Stimulated activated CD8-positive, alpha-beta memory T cell treated with anti-CD3 and anti-CD28 coated beads, Interleukin-7, amount 100 ng/mL, for 4 hours (primary cell): ENCODE measurements at places on chromosomes 7 and 10.

- DNase-seq, result no peak
Measured at GRCh38 chr10:129344731-129345355, 122.2 kb upstream of the MGMT start.

DNA sequence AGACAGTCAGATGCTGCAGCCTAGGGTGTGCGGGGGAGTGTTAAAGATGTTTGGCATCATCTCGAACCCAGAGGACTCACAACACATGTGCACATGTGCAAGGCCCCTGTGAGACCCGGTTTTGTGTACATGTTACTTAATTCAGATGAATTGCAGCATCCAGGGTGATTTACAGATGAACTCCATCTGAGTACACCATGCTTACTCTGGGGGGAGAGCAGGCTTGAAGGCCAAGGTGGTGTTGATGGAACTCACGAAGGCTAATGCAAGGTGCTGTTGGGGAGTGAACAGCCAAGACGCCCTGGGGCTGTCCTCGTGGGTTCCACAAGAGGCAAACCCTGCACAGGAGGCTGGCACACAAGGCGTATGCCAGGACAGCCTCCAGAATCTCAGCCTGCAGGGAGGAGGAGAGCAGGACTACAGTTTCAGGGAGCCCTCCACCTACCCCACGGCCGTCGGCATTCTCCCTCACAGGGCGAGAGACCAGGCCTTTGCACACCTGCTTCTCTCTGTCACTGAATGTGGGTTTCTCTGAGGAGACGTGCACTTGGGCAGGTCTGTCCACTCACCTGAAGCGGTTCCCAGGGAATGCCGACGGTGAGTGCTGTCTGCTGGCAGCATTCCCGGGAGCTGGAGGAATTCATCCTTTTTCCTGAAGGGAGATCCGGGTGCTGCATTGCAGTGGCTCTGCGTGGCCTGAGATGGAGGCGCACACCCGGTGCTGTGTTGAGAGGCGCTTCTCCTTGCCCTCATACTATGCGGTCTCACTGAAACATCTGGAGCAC, 178.5 kb upstream of the RNF32 start:
- no peak for DNase-seq

DNA sequence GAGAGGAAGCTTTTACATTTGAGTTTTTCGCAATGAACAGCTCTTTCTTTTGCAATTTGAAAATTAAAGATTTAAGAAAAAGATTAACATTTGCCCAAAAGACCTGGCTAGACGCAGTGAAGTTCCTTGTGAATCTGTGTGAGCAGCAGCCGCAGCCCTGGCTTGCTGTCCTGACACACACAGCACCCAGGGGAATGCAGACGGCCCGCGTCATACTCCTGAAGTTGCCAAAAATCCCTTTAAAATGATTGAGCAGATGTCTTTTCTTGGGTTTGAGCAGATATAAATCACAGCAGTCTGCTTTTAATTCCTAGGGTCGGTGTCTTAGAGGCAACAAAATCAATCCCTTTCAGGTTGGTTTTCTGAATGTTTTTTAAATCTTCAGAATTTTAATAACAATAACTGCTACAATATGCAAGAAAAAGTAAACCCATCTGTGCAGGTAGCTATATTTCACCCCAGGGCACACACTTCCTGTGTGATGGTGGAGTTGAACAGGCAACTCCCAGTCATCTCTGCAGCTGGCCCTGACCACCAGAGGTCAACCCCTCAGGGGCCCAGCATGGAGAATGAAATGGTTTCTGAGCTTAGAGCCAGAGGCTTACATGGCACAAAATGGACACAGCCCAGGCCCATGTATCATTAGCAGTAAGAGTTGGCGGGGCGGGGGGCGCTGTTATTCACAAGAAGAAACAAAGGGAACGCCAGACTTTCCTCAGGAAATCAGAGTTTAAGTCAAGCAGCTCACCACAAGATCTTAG, 32.2 kb upstream of the TRIL start:
- DNase-seq, result no peak

DNA sequence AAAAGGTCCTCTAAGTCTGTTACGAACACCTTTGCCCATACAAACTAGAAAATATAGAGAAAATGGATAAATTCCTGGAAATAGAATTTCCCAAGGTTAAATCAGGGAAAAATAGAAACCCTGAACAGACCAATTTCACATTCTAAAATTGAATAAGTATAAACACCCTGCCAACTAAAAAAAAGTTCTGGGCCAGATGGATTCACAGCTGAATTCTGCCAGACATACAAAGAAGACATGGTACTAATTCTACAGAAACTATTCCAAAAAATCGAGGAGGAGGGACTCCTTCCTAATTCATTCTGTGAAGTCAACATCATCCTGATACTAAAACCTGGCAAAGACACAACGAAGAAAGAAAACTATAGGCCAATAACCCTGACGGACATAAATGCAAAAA, 400.4 kb upstream of the SEMA3A start:
- DNase-seq, result no peak

DNA sequence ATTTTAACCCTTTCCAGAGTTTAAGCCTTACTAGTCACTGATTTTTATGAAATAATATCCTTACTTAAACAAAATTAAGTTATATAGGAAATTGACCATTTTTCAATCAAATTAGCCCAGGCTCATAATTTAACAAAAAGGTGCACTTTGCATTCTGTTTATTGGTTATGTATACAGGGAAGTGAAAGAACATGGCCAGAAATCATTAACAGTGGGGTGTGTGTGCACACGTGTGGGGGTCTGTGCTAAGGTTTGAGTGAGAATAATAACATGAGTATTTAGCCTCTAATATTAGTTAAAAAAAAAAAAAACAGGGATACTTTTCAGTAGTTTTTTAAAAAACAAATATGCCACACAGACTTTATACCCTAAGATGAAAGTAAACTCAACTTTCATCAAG, 510.5 kb upstream of the PFKP start:
- no peak for DNase-seq

DNA sequence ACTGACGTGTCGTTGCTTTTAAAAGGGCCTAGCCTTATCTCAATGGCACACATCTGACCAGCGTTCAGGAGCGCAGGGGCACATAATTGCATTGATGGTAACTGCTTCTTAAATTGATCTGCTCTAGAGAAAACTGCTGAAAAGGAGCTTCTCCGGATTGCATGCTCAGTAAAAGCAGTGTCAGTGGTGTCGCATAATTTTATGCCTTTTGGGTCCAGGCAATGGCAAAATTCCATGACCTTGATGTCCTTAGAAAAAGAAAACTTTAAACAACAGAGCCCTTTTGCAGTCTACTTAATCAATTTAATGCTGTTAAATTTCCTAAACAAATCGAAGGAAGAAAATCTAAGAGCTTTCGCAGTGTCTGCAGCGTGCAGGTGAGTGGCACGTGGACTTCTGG, 75.7 kb downstream of the PTPRE start:
- no peak for DNase-seq

- DNase-seq, result no peak
Measured at GRCh38 chr10:122894261-122894944, 15.0 kb upstream of the FAM24B start.

DNA sequence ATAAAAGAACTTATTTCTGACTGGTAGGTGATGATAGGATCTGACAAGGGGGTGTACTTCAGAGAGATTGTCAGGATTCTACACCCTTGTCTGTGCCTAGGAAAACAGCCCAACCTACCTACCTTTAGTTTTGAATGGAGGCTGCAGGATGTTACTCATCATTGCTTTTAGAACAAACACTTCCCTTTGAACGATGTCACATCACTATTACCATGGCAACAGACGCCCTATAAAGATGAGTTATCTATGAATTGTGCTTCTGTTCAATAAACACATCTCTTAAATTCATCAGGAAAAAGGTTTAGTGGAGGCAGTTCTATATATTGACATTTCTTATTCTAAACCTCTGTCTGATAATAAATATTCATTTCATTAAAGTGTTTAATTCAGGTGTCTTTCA, 362.4 kb downstream of the CNTNAP2 start:
- DNase-seq, result no peak

DNA sequence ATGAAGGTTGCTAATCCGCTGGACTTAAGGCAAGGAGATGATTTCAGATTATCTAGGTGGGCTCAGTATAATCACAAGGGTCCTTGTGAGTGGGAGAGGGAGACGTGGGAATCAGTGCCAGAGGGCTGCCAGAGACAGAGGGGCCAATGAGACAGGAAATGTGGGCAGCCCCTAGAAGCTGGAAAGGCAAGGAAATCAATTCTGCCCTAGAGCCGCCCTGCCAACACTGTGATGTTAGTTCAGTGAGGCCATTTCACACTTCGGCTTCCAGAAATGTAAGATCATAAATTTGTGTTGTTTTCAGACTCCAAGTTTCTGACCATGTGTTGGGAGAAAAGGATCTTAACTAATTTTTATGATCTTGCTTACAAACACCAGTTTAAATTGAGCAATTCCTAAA, 3.6 kb upstream of the GPNMB start:
- no peak for DNase-seq

- DNase-seq, result no peak
Measured at GRCh38 chr7:127177156-127177555, 75.6 kb downstream of the GRM8 start.

DNA sequence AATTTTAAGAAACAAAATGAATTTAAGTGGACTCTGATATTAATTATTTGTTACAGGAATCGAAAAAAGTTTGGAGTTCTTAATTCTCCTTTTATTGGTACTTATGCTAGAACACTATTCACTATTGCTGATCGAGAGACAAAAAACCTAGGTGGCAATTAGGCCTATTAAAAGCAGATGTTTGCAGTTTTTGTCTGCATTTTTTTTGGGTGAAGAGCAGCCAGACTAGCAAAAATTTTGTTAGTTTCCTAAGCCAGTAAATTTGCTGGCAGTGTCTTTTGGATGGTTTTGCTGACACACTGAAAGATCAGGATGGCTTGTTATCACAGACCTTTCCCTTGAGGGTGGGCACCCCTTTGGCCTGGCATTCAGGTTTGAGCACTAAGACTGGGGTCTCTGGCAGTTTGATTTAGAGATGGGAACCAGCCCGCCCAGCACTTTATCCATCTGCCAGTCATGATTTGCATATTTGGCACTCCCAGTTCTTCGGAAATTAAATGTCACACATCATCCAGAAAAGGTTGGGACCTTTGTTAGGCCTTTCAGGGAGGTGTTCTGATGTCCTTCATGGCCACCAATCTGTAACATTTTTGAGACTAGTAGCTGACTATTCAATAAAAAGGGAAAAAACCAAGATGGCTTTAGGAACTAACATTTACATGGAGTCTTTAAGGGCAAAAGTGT, 57.3 kb downstream of the INPP5F start:
- no peak for DNase-seq

DNA sequence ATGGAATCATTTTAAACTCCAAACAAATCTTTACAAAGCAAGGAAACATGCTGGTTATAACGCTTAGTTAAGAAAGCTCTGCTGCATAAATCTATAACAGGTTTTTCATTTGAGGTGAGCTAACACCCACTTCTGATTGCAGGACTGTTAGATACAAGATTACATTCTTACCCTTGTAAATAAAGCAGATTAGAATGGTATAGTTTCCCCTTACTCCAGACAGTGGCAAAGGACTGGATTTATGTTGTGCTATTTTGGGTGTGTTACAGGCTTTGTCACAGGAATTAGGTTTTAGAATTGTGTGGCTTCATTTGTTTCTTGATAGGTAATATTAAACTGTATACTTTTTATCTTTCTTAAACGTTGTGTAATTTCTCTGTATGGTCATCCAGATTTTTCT, 487.6 kb downstream of the ZWINT start:
- DNase-seq, result no peak

- no peak for DNase-seq
Measured at GRCh38 chr7:102081244-102081627, 205.4 kb upstream of the SH2B2 start.

DNA sequence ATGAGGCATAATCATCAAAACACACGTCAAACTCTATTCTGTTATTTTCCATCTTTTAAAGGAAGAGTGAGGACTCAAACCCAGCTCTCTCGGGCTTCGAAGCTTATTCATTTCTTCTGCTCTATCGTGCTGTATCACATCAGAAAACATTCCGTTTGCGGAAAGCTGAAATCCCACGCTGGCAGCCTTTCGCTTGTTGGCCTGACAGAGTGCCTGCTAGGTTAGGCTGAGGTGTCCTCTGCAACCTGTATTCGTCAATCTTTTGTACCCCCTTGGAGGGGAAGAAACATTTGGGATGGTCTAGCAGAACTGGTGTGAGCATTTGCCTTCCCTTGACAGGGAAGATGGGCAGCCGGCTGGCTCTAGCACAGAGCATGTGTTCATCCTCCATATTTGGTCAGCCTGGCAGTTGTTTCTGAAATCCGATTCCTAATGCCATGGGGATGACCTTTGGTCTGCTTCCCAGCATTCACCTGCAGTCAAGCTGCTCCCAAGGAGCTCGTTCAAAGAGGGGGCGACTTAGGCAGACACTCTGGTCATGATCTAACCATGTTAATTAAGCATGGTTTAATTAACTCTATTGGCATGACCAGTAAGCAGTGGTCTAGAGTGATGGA, 55.2 kb downstream of the TACC2 start:
- DNase-seq, result no peak

GRCh38 chr7:89994483-89994882, 159.8 kb upstream of the STEAP1 start:
- no peak for DNase-seq

DNA sequence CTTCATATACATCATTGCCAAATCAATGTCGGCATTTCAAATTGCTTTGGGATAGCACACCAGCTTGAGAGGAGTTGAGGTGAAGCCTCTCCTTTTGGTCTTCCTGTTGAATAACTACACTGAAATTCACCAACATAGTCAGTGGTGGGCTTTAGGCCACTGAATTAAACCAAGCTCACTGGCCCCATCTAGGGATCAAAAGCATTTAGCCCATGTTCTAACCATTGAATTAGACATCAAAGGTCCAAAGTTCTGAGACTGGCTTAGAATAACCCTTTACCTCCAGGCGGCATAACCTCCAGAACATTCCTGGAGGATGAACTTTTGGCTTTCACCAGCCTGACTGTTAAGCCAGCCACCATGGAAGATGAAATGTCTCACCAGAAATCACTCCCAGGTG, 54.6 kb downstream of the BPGM start:
- DNase-seq, result no peak

DNA sequence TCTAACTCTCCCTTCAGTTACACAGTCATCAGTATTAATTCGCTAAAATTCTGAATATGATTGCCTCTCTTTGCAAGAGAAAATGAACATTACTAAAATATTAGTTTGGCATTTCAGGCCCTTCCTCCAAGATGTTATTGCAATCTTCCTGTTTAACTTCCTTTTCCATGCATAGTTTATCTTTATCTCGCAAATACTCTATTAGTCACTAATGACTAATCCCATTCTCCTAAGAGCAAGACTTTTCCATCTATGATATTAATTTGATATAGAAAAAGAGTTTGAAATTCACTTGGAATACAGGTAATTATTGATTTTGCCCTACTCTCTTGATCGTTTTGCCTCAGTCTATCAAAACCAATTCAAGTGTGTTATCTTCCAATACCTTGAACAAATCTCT, 41.8 kb upstream of the SEMA3A start:
- no peak for DNase-seq

DNA sequence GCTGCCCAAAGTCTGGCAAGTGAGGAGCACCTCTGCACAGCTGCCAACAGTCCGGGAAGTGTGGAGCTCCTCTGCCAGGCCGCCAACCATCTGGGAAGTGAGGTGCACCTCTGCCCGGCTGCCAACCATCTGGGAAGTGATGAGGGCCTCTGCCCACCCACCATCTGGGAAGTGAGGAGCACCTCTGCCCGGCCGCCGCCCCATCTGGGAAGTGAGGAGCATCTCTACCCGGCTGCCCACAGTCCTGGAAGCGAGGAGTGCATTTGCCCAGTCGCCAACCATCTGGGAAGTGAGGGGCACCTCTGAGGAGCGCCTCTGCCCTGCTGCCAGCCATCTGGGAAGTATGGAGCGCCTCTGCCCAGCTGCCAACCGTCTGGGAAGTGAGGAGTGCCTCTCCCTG, 893.7 kb downstream of the TYW1 start:
- no peak for DNase-seq

GRCh38 chr7:134778941-134779740, at the start of gene CALD1:
Gene CALD1 (plus strand): TSS chr7:134779634. CDS start chr7:134867734, 88,100 bp downstream.
- no peak for DNase-seq
